Large intestine (tissue), 12 donors: ENCODE measurements at places on chromosomes 1 and 21.

DNA sequence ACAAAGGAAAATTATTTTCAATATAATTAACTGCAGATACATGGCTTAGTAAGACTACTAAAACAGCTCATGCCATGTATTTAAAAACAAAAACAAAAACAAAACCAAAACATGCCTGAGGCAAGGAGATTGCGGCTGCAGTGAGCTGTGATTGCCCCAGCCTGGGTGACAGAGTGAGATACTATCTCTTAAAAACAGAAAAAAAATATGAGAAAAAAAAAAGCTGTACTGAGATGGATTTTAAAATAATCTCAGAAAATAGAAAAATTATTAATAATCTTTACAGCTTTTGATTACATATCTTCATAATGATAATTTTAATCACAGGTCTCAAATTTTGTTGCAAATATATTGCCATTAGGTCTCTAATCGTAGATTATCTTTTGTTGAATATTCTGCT is 24.0 kb upstream of the LIN9 start:
- H3K27ac ChIP-seq, result no peak overlapping the region
- no peaks in the 10 kb centered on the region for H3K4me1 ChIP-seq
- no peaks in the 10 kb centered on the region for H3K36me3 ChIP-seq
- no peak for DNase-seq

GRCh38 chr1:240000634-240001033 is 91.0 kb upstream of the FMN2 start:
- H3K36me3 ChIP-seq, result no peaks in the 10 kb centered on the region
- H3K27ac ChIP-seq, result no peak overlapping the region
- H3K27me3 ChIP-seq, result peaks cover 53% of the 10 kb centered on the region

GRCh38 chr1:244642526-244642925 is 10.4 kb upstream of the DESI2 start:
- no peak for DNase-seq
- no peak overlapping the region for H3K27ac ChIP-seq
- no peaks in the 10 kb centered on the region for H3K36me3 ChIP-seq
- H3K4me3 ChIP-seq, result no peak overlapping the region
- no peaks in the 10 kb centered on the region for H3K4me1 ChIP-seq

DNA sequence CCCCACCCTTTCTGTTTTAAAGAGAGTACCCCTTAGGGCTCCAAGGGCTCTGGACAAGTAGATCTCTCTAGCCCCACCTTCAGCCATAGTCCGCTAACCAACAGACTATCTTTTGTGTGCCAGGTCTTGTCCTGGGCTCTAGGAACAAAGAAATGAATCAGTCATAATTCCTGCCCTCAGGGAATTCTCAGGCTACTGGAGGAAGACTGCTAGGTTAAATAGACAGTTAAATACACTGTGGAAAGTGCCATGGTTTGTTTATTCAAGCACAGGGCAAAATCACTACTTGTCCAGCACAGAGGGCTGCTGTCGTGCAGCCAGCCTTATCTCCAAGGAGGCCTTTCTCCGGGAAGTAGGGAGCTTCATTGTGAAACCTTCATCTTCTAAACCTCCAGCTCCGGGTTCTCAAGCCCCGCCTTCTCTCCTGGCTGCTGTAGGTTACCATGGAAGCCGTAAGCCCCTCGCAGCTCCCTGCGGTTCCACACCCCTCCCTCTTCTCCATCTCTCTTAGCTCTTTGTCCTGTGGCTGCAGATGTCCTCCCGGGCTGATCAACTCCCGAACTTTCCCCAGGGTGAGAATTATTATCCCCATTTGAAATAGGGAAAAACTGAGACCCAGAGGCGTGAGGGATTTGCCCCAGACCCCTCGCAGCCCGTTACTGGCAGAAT is 29.8 kb downstream of the SHISAL2A start:
- H3K4me1 ChIP-seq, result peaks cover 12% of the 10 kb centered on the region
- H3K36me3 ChIP-seq, result no peaks in the 10 kb centered on the region
- peak; percentile 44 for DNase-seq
- no peak overlapping the region for H3K4me3 ChIP-seq

- DNase-seq, result no peak
- H3K27me3 ChIP-seq, result no peaks in the 10 kb centered on the region
- no peak overlapping the region for H3K27ac ChIP-seq
- H3K4me3 ChIP-seq, result no peak overlapping the region
- peaks cover 2% of the 10 kb centered on the region for H3K4me1 ChIP-seq
- no peaks in the 10 kb centered on the region for H3K36me3 ChIP-seq
These were observed 86.8 kb upstream of the ARHGAP29 start for GRCh38 chr1:94324178-94324544.

GRCh38 chr1:209208648-209209047 is 374.9 kb upstream of the CAMK1G start:
- H3K4me3 ChIP-seq, result no peak overlapping the region
- no peak for DNase-seq
- H3K4me1 ChIP-seq, result peaks cover 4% of the 10 kb centered on the region
- H3K27ac ChIP-seq, result no peak overlapping the region
- H3K27me3 ChIP-seq, result peaks cover 51% of the 10 kb centered on the region
- H3K36me3 ChIP-seq, result no peaks in the 10 kb centered on the region

DNA sequence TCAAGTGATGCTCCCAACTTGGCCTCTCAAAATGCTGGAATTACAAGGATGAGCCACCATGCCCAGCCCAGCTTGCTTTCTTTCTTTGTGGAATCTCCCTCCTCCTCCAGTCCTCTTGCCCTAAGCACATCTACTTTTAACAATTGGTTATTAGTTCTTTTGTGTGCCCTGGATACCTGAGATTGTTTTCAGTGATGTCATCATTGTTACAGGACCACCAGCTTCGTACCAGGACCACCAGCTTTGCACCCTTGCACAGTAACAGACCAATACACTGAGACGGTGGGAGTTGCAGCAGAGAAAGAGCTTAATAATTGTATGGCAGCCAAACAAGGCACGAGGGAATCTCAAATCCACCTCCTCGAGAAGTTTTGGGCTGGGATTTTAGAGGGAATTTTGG is 71.3 kb downstream of the CNIH3 start:
- DNase-seq, result no peak

DNA sequence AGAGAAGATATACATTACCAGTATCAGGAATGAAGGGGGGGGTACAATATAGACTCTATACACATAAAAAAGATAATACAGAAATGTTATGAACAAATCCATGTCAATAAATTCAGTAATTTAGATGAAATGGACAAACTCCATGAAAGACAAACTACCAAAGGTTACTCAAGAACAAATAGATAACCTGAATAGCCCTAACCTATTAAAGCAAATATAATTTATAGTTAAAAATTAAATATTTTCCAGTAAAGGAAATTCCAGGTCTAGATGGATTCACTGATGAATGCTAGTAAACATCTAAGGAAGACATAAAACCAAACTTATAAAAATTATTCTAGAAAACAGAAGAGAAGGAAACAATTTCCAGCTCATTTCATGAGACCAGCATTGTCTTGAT is 13.2 kb downstream of the BLZF1 start:
- no peak overlapping the region for H3K27ac ChIP-seq
- H3K4me1 ChIP-seq, result no peaks in the 10 kb centered on the region
- H3K36me3 ChIP-seq, result peaks cover 41% of the 10 kb centered on the region
- no peak overlapping the region for H3K4me3 ChIP-seq
- DNase-seq, result no peak

DNA sequence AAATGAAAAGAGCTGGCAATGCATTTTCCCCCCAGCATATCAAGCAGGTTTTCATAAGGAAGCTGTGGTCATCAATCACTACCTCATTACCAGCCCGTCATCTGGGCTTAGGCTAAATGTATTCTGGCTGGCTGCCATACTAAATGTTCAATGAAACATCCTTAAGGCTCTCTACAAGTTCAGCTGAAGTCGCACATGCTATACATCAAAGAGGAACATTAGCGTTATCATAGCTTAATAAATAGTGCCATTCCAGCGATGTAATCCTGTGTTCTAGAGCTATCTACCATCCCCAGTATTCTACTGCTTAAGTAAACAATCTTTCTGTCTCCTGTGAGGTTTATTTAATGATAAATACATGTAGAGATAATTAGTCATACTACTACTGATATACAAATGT is 288.8 kb downstream of the DPYD start:
- no peak overlapping the region for H3K4me3 ChIP-seq
- no peak overlapping the region for H3K27ac ChIP-seq
- no peaks in the 10 kb centered on the region for H3K4me1 ChIP-seq
- H3K36me3 ChIP-seq, result no peaks in the 10 kb centered on the region
- DNase-seq, result peak; percentile 5

DNA sequence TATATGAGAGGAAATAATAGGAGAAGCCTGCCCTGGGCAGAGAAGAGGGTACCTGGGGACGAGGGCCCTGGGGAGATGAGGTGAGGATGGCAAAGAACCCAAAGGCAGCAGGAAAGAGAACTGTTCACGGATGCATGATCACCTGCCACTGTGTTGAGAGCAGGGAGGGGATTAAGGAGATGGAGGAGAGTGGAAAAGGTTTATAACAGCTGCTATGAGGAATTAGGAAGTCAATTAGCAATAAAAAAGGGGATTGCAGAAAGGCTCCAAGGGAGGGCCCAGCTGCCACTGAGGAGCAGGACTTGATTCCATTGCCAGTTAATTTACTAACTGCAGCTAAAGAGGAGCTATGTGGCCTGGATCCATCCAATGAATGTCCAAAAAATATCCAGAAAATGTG is 61.1 kb downstream of the GFI1 start:
- no peaks in the 10 kb centered on the region for H3K36me3 ChIP-seq
- DNase-seq, result no peak
- H3K4me3 ChIP-seq, result no peak overlapping the region

- no peaks in the 10 kb centered on the region for H3K36me3 ChIP-seq
- H3K4me1 ChIP-seq, result peaks cover 4% of the 10 kb centered on the region
- no peak overlapping the region for H3K4me3 ChIP-seq
- no peak overlapping the region for H3K27ac ChIP-seq
- no peak for DNase-seq
- H3K27me3 ChIP-seq, result no peaks in the 10 kb centered on the region
These were observed 95.1 kb upstream of the TSPAN2 start for GRCh38 chr1:115184260-115184950.

DNA sequence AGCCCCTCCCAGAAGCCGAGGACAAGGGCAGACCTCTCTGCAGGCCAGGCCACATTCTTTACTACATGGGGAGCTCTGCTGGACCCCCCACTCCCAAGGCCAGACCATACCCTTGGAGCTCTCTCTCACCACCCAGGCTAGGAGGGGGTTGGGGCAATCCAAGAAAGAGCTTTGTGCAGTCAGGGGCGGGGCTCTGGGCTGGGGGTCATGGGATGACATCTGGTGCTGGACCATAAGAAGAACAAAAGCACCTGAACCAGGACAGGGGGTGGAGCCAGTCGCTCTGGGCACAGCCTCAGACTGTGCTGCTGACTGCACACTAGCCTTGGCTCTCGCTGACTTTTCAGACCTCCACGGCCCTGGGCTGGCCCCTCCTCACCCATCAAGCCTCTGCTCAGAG is 23.1 kb upstream of the AJAP1 start:
- no peaks in the 10 kb centered on the region for H3K36me3 ChIP-seq
- no peaks in the 10 kb centered on the region for H3K27me3 ChIP-seq
- no peak overlapping the region for H3K4me3 ChIP-seq
- no peak for DNase-seq
- H3K27ac ChIP-seq, result no peak overlapping the region

GRCh38 chr1:228368801-228369607 is 37.6 kb downstream of the TRIM11 start:
- H3K27ac ChIP-seq, result peak overlapping the region; percentile 60
- H3K27me3 ChIP-seq, result no peaks in the 10 kb centered on the region
- H3K36me3 ChIP-seq, result peaks cover 2% of the 10 kb centered on the region
- peaks cover 46% of the 10 kb centered on the region for H3K4me1 ChIP-seq

GRCh38 chr1:186813420-186813819 is 15.3 kb upstream of the PLA2G4A start:
- no peaks in the 10 kb centered on the region for H3K36me3 ChIP-seq
- DNase-seq, result no peak
- no peak overlapping the region for H3K4me3 ChIP-seq
- H3K27me3 ChIP-seq, result no peaks in the 10 kb centered on the region
- no peaks in the 10 kb centered on the region for H3K4me1 ChIP-seq
- H3K27ac ChIP-seq, result no peak overlapping the region

GRCh38 chr21:27771938-27772483 is 805.1 kb upstream of the ADAMTS5 start:
- no peaks in the 10 kb centered on the region for H3K4me1 ChIP-seq
- no peaks in the 10 kb centered on the region for H3K27me3 ChIP-seq
- DNase-seq, result no peak
- H3K4me3 ChIP-seq, result no peak overlapping the region
- H3K36me3 ChIP-seq, result no peaks in the 10 kb centered on the region
- H3K27ac ChIP-seq, result no peak overlapping the region

- H3K4me1 ChIP-seq, result no peaks in the 10 kb centered on the region
- H3K27me3 ChIP-seq, result no peaks in the 10 kb centered on the region
- DNase-seq, result no peak
- H3K4me3 ChIP-seq, result no peak overlapping the region
These were observed 1.4 kb downstream of the PLA2G5 start for GRCh38 chr1:20071416-20071815.

- H3K4me3 ChIP-seq, result no peak overlapping the region
- H3K36me3 ChIP-seq, result no peaks in the 10 kb centered on the region
- peak; percentile 29 for DNase-seq
- peaks cover 16% of the 10 kb centered on the region for H3K27me3 ChIP-seq
These were observed 30.3 kb upstream of the CBR3 start for GRCh38 chr21:36104317-36105300.

DNA sequence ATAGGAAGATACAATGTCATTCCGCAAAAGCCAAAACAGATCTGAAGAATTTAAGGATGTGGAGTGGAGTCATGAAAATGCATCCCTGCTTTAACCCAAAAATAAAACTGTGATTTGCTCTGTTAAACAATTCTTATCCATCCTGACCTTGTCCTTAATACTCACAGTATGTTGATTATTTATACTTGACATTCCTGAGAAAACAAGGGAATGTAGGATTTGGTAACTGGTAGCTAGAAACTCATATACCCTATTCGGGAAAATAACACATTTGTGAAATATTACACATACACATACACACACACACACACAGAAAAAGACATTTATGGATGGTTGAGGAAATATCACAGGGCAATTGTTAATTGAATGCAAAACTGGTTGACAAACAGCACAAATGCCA is 80.2 kb downstream of the FMN2 start:
- no peaks in the 10 kb centered on the region for H3K27me3 ChIP-seq
- no peak overlapping the region for H3K27ac ChIP-seq

GRCh38 chr1:215595231-215595630 is 28.1 kb downstream of the KCTD3 start:
- H3K4me1 ChIP-seq, result peaks cover 14% of the 10 kb centered on the region
- DNase-seq, result no peak
- H3K36me3 ChIP-seq, result peaks cover 31% of the 10 kb centered on the region
- H3K4me3 ChIP-seq, result no peak overlapping the region
- H3K27me3 ChIP-seq, result no peaks in the 10 kb centered on the region

DNA sequence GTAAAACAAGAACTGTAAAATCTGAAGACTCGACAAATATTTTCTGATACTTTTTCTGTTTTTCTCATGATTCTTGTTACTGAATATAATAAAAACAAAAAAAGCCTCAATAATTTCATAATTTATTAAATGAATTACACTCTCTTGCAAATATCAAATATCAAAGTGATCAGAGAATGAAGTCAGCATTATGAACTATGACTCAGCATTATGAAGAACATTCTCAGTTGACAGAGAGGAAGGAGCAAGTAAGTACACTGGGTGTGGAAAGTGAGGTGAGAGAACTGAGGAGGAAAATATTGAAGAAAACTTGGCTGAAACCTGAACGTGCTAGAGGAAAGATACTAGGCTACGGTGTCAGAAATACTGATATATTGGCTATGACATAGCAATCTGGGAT is 529.5 kb downstream of the KCNT2 start:
- no peaks in the 10 kb centered on the region for H3K36me3 ChIP-seq
- no peaks in the 10 kb centered on the region for H3K4me1 ChIP-seq
- no peak for DNase-seq
- no peaks in the 10 kb centered on the region for H3K27me3 ChIP-seq

GRCh38 chr1:195939844-195940243 is 668.4 kb downstream of the KCNT2 start:
- DNase-seq, result no peak
- H3K4me1 ChIP-seq, result no peaks in the 10 kb centered on the region
- no peaks in the 10 kb centered on the region for H3K27me3 ChIP-seq
- H3K36me3 ChIP-seq, result no peaks in the 10 kb centered on the region
- H3K27ac ChIP-seq, result no peak overlapping the region
- no peak overlapping the region for H3K4me3 ChIP-seq
